ENCODE measurements at places on chromosomes 16 and 17. TPM values are rescaled to one million over a fixed set of nuclear protein-coding genes. Genes with fewer than 3 reads are reported as not detected.

GRCh38 chr16:5463820-5464219 is 366.2 kb upstream of the EEF2KMT start:
- no peak for DNase-seq

DNA sequence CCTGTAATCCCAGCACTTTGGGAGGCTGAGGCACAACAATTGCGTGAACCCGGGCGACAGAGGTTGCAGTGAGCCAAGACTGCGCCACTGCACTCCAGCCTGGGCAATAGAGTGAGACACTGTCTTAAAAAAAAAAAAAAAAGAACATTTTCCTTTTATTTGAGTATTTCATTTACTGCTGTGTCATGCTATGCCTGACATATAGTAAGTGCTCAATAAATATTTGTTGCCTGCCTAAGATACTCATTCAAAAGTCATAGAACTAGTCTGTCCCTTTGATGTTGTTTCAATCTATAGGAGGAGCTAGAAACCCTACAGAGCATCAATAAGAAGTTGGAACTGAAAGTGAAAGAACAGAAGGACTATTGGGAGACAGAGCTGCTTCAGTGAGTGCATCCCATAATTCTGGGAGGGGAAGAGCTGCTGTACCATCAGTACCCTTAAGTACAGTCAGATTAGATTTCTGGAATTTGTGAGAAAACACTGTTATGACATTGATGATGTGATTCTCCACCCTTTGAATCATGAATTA is 20.0 kb downstream of the CALCOCO2 start:
- DNase-seq, result no peak

- no peak for DNase-seq
Observed at GRCh38 chr16:27531186-27531585, 18.5 kb downstream of the GTF3C1 start.

- no peak for DNase-seq
Observed at GRCh38 chr16:19098173-19098572, 15.6 kb upstream of the ITPRIPL2 start.

Gene RPL38
- total RNA-seq, result 929 TPM

Gene TAC4
- not detected for total RNA-seq

Measured in dermis blood vessel endothelial cell (primary cell).